Panc1 (cell line): ENCODE measurements at places on chromosomes 16 and 17. TPM values are rescaled to one million over a fixed set of nuclear protein-coding genes. Genes with fewer than 3 reads are reported as not detected.
A peak's percentile ranks its signal among the peaks of the same experiment; 100 is the strongest.

DNA sequence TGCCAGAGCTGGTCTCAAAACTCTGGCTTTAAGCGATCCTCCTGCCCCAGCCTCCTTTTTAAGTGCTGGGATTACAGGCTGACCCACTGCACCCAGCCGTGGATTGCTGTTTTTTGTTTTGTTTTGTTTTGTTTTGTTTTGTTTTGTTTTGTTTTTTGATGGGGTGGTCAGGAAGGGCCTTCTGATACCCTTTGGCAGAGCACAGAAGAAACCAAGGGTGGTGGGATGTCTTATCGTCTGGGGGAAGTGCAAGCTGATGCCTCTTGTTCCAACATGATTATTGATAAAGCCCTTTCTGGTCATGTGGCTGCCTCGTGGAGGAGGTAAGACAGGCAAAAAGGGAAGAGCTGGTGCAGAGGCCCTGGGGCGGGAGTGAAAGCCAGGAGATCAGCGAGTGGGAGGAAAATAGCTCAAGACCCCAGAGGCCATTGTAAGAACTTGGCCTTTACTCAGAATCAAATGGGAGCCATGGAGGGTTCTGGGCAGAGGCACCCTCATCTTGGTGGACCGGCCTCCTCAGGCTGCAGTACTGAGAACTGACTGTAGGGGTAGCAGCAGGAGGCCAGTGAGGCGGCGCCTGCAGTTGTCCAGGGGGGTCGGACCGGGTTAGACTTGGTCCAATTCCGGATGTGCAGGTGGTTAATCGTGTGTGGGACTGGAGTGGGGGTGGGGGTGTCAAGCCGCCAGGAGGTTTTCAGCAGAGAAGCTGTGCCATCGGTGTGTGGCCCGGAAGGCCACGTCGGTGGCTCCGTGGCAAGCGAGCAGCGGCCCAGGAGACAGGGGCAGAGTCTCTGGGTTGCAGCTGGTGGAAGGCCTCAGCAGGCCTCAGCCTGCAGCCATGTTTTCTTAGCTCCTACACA, 84.4 kb upstream of the GSE1 start:
- no peak for DNase-seq
- no peak overlapping the region for H3K4me3 ChIP-seq
- peaks cover 44% of the 10 kb centered on the region for H3K4me1 ChIP-seq
- H3K27me3 ChIP-seq = no peaks in the 10 kb centered on the region
- H3K27ac ChIP-seq = peak overlapping the region; percentile 54; the same call in 1 of the 2 replicates

- peaks cover 26% of the 10 kb centered on the region for H3K4me1 ChIP-seq
- no peaks in the 10 kb centered on the region for H3K36me3 ChIP-seq
- no peak for DNase-seq
- no peaks in the 10 kb centered on the region for H3K27me3 ChIP-seq
- peak overlapping the region; percentile 77 for H3K4me3 ChIP-seq
- peak overlapping the region; percentile 72 for H3K27ac ChIP-seq
These were observed 14.4 kb upstream of the EEF2K start for GRCh38 chr16:22191532-22192260.

DNA sequence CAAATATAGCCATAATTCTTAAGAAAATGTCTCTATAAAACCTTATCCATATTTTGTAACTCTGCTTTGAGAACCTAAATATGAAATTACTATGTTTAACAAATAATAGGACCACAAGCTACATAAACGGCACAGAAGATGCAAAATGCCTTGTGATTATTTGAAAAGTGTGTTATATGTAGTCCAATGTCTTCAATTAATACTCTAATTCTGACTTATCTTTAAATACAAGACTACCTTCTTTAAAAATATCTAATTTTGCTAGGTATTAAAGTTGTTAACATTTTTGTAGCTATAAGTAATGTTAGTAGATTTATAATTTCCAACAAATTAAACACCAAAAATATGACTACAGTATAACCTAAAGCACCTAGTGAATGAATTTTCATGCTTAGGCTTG, 17.0 kb downstream of the PSMD12 start:
- H3K4me3 ChIP-seq = no peak overlapping the region
- no peaks in the 10 kb centered on the region for H3K4me1 ChIP-seq
- H3K36me3 ChIP-seq = peaks cover 44% of the 10 kb centered on the region
- H3K27ac ChIP-seq = no peak overlapping the region
- DNase-seq = no peak
- no peaks in the 10 kb centered on the region for H3K27me3 ChIP-seq

GRCh38 chr17:37742116-37742761, 2.6 kb downstream of the HNF1B start:
- no peak overlapping the region for H3K27ac ChIP-seq
- peaks cover 18% of the 10 kb centered on the region for H3K27me3 ChIP-seq
- H3K36me3 ChIP-seq = no peaks in the 10 kb centered on the region; the same call in 1 of the 2 replicates
- H3K4me1 ChIP-seq = no peaks in the 10 kb centered on the region
- DNase-seq = no peak

GRCh38 chr17:49259663-49260010, 29.1 kb upstream of the PHOSPHO1 start:
- H3K36me3 ChIP-seq = no peaks in the 10 kb centered on the region
- no peaks in the 10 kb centered on the region for H3K27me3 ChIP-seq
- peak overlapping the region; percentile 23; the same call in 1 of the 2 replicates for H3K27ac ChIP-seq
- no peaks in the 10 kb centered on the region for H3K4me1 ChIP-seq

DNA sequence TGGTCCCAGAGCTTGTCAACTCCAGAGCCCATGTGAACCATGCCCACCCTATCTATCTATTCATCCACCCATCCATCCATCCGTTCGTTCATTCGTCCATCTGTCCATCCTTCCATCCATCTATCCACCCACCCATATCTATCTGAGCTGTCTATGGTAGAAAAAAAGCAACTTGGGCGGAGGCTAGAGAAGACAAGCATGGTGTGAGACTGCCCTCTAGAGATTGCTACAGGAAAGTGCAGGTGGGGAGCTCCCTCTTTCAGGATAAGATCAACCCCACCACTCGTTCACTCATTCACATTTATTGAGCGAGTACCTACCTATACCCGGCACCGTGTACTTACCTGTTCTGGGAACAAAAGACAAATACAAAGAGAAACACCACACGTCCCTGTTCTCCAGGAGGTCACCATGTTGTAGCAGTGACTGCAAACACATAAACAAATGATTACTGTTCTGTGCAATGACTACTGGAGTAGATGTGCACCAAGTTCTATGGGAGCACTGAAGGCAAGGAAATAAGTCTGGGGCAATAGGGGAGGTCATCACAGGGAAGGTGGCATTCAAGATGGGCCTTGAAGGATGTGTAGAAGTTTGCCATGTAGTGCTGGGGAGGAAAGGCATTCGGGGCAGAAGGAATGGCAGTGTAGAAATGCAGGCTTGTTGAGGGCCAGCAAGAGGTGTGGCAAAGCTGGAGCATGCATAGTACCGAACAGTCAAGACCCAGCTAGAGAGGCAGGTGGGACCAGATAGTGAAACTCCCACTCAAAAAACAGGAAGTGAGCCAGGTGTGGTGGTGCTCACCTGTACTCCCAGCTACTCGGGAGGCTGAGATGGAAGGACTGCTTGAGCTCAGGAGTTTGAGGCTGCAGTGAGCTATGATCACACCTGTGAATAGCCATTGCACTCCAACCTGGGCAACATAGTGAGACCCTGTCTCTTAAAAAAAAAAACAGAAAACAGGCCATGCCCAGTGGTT, 13.4 kb upstream of the ATP5MC1 start:
- DNase-seq = peak; percentile 73
- H3K4me1 ChIP-seq = no peaks in the 10 kb centered on the region
- no peak overlapping the region for H3K4me3 ChIP-seq
- H3K27ac ChIP-seq = no peak overlapping the region
- no peaks in the 10 kb centered on the region for H3K27me3 ChIP-seq

- H3K27me3 ChIP-seq = no peaks in the 10 kb centered on the region
- peaks cover 3% of the 10 kb centered on the region; the same call in 1 of the 2 replicates for H3K36me3 ChIP-seq
- DNase-seq = no peak
- H3K4me1 ChIP-seq = peaks cover 13% of the 10 kb centered on the region
These were observed 1.1 kb downstream of the FLII start for GRCh38 chr17:18257268-18257981.

DNA sequence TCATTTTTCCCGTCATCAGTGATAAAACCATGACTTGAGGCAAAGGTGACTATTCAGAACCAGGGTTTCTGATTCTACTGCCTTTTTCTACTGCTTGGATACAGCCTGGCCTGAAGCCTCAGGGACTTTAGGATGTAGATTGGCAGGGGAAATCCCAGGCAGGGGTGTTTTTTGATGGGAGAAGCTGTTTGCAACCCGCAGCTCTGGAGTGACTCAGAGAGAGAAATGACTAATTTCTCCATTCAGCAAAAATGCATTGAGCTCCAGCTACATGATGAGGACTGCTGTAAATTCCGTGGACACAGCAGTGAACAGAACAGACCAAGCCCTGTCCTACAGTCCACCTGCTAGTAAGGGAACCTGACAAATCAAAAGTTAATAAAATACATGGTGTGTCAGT, 560.6 kb downstream of the CDH13 start:
- no peak overlapping the region for H3K4me3 ChIP-seq
- no peaks in the 10 kb centered on the region for H3K27me3 ChIP-seq
- no peaks in the 10 kb centered on the region for H3K36me3 ChIP-seq
- no peak overlapping the region for H3K27ac ChIP-seq
- no peak for DNase-seq

GRCh38 chr16:58615280-58615679, 14.3 kb downstream of the CNOT1 start:
- H3K27me3 ChIP-seq = no peaks in the 10 kb centered on the region
- no peak overlapping the region for H3K4me3 ChIP-seq
- no peak for DNase-seq
- no peaks in the 10 kb centered on the region for H3K4me1 ChIP-seq

- no peaks in the 10 kb centered on the region for H3K4me1 ChIP-seq
- no peak for DNase-seq
- no peak overlapping the region for H3K4me3 ChIP-seq
- H3K27ac ChIP-seq = no peak overlapping the region
- H3K27me3 ChIP-seq = no peaks in the 10 kb centered on the region
- H3K36me3 ChIP-seq = peaks cover 40% of the 10 kb centered on the region
These were observed 25.0 kb downstream of the TAC4 start for GRCh38 chr17:49822829-49823228.

- no peaks in the 10 kb centered on the region for H3K4me1 ChIP-seq
- no peaks in the 10 kb centered on the region for H3K36me3 ChIP-seq
- no peak for DNase-seq
- H3K27me3 ChIP-seq = peaks cover 3% of the 10 kb centered on the region; the same call in 1 of the 2 replicates
- no peak overlapping the region for H3K27ac ChIP-seq
These were observed 40.0 kb downstream of the MRM1 start for GRCh38 chr17:36641331-36641876.

DNA sequence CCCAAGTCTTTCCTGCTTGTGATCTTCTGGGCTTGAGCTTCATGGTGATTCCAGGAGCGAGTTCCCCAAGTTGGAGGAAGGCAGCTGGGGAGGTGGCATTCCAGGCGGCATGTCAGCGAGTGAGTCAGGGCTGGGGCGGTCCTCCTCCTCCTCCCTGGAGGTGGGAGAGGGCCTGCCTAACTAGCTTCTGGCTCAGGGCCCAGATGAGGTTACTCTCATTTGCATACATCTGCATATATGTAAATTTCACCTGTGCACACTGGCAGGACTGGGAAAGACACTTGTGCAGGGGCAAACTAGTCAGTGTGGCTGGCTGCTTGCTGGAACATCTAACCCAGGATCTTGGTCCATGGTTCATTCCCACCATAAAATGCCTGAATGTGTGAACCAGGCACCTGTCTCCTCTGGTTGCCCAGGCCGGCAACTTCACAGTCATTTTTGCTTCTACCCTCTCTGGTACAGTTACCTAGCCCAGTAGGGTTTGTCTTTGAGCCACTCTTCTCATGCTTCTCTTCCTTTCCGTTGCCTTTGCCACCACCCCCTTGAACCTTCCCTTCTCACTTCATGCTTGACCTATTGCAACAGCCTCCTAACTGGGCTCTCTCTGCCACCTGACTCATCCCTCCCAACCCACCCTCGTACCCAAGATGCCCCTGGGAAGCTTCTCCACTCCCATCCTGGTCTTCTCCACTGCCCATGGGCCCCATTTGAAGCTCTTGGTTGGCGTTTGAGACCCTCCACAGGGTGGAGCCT, 9.6 kb upstream of the DLX4 start:
- H3K27me3 ChIP-seq = no peaks in the 10 kb centered on the region
- no peaks in the 10 kb centered on the region for H3K4me1 ChIP-seq
- H3K36me3 ChIP-seq = no peaks in the 10 kb centered on the region
- no peak overlapping the region for H3K27ac ChIP-seq

- no peaks in the 10 kb centered on the region for H3K27me3 ChIP-seq
- DNase-seq = no peak
- no peaks in the 10 kb centered on the region for H3K4me1 ChIP-seq
These were observed 116.0 kb downstream of the MAP2K4 start for GRCh38 chr17:12136646-12137045.

DNA sequence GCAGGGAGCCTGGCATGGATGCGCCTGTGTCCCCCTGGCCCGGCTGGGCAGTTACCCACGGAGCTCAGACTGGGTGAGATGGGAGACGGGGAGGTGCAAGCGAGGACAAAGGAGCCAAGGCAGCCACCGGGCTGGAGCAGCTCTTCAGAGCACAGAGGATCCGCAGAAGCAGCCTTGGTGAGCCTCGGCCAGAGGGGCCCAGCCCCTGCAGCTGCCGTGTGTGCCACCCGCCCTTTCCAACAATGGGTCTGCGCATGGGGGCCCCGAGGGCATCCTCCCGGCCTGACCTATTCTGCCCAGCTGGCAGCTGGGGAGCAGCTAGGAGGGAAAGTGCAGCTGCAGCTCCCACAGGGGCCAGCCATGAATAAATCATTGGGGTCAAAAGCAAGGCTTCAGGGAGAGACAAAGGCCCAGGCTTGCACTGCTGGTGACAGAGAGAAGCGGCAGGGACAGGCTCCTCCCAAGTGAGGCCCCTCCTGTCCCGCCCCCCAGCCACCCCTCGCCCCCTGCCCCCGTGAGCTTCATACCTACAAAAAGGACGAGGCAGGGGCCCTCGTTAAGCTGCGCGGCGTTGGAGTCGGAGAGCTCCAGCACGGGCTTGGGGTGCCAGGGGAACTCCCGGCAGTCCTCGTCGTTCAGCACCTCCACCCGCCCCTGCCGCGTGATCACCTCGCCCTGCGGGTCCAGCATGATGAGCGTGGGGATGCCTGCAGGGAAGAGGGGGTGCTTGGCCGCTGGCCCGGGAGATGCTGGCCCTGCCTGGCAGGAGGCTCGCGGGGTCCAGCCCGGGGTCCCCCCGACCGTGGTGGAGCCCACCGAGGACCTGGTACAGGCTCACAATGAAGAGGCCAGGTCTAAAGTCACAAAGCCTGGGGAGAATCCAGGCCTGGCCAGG, 22.6 kb downstream of the MRM3 start:
- H3K36me3 ChIP-seq = no peaks in the 10 kb centered on the region; the same call in 1 of the 2 replicates
- no peak for DNase-seq
- no peaks in the 10 kb centered on the region; the same call in 1 of the 2 replicates for H3K4me1 ChIP-seq
- H3K4me3 ChIP-seq = no peak overlapping the region
- H3K27me3 ChIP-seq = no peaks in the 10 kb centered on the region

- H3K4me3 ChIP-seq = no peak overlapping the region
- H3K36me3 ChIP-seq = no peaks in the 10 kb centered on the region
- no peak for DNase-seq
- H3K27ac ChIP-seq = no peak overlapping the region
- H3K27me3 ChIP-seq = no peaks in the 10 kb centered on the region
These were observed 20.0 kb downstream of the CCL17 start for GRCh38 chr16:57424583-57424982.

GAST gene
- not detected for total RNA-seq

CES1 gene
- total RNA-seq = 27.5 TPM

TMC7 gene
- 5.1 TPM for total RNA-seq

FOXJ1 gene
- total RNA-seq = 0.28 TPM

KRTAP16-1 gene
- not detected for total RNA-seq

TMEM238L gene
- total RNA-seq = not detected

HAS3 gene
- 6.9 TPM for total RNA-seq

MKS1 gene
- total RNA-seq = 12.1 TPM

FOXC2 gene
- 14.9 TPM for total RNA-seq
